Activated T-helper 1 cell treated with anti-CD3 and anti-CD28 coated beads, Interleukin-12 subunit alpha, Interleukin-12 subunit beta, Interleukin-2, Interleukin-4 antibody, amounts not matched to agents 30 ng/mL and 10 ng/mL and 1 ng/mL, durations not matched to agents 14 hours and 24 hours and 36 hours (primary cell): ENCODE measurements at places on chromosomes 5 and 9.

GRCh38 chr9:78874061-78874460 is 577.1 kb downstream of the PSAT1 start:
- DNase-seq, result no peak

DNA sequence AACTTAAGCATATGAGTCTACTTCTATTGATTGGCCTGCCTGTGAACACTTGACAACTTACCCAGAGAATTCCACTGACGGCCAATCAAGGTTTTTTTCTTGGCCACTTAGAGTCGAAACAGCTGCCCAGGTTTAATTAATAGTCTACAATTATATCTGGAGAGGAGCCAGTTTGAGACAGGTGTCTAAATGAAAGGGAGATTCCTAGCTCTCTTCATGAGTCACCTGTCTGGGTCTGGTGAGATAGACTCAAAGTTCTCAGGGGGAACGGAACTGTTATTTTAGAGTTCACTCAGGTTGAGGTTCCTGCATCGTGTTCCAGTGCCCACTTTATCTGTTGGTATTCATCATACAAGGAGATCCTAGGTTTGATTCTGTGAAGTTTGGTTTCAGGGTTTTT is 111.0 kb downstream of the CD180 start:
- no peak for DNase-seq

DNA sequence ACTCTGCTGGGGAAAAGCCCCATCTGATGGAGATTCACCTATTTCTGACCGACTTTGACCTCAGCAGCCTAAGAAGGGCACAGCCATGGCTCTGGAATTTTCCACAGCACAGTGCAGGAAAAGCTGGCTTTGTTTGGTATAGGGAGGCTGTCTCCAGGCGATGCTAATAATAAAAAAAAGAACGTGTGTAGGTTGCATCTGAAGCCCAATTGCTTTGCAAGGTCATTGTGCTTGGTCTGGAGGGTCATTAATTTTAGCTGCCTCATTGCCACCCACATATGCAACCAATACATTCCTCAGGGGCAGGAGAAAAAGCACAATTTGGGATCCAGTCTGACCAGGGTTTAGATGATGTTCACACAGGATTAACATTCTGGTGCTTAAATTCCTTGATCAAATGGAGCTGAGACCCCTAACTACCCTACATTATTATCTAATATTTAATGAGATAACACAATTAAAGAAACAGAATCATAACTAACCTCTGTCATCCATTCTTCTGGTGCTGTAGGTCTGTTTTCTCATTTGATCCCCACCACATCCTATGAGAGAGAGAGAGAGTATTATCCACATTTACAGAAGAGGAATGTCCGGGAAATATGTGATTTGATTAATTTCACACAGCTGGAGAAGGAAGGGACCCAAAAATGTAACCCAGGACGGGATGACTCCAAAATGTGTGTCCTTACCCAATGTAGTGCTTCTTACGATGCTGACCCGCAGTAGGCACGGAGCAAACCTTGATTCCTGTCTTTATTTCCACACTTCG is 175.9 kb downstream of the RFK start:
- no peak for DNase-seq

GRCh38 chr5:8329773-8330172 is 460.8 kb downstream of the MTRR start:
- no peak for DNase-seq

DNA sequence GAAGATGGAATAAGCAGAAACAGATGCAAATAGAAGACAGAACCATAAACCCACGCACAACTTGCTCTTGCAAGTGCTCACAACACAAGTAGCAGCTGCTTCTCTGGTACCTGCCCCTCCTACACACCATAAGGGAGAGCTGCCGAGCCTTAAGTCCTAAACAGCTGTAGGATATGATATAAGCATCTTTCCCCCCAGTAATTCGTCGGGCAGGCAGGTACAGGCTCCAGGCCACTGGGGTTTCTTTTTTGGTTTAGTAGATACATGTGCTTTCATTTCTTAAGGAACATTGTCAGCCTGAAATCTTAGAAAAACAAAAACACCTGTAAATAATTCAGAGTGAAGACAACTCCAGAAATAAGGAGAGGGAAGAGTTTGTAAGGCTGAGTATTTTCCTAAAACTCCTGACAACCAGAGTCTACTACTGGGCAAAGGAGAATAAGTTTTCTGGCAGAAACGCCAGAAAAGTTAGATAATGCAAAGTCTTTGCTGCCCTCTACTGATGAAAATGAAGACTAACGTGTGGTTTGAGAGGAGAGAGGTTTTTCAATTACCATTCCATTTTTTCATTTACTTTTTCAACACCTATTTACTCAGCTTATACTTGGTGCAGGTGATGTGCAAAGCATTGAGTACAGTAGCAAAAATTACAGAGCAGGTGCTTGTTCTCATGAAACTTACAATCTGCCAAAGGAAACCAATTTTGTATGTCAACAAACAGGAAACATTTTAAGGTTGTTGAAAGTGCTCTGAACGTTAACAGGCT is 20.1 kb upstream of the TCERG1 start:
- DNase-seq, result no peak

GRCh38 chr5:132557478-132558172 is 848 bp downstream of the RAD50 start:
- peak; percentile 8 for DNase-seq
